ENCODE measurements at places on chromosomes 1 and 21. TPM values are rescaled to one million over a fixed set of nuclear protein-coding genes. Genes with fewer than 3 reads are reported as not detected.

The LRRC39 gene
- 0.13 TPM for total RNA-seq

The TRAF3IP3 gene
- total RNA-seq: not detected

The HOOK1 gene
- 0.16 TPM for total RNA-seq

The BMP8A gene
- total RNA-seq: 0.07 TPM
